ENCODE measurements at places on chromosomes 4 and X.

DNA sequence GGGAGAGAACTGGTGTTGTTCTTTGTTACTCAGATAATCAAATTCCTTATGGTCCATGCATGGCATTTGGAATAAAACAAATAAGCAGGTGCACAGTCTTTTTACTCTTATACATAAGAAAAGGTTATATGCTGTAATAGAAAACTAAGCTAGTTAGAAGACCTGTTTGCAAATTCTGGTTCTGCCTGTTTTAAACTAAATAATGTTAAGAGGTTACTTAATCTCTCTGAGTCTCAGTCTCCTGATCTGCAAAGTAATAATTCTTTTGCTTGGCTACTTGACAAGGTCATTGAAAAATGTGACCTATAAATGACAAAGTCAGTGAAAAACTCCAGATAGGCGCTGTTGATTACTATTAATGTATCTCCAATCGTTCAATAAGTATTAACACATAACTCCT, 42.5 kb upstream of the ANXA3 start:
- no peak for DNase-seq

GRCh38 chr4:54556587-54556986, 101.2 kb upstream of the KIT start:
- no peak for DNase-seq

GRCh38 chr4:89279385-89279784, 28.2 kb downstream of the GPRIN3 start:
- no peak for DNase-seq

DNA sequence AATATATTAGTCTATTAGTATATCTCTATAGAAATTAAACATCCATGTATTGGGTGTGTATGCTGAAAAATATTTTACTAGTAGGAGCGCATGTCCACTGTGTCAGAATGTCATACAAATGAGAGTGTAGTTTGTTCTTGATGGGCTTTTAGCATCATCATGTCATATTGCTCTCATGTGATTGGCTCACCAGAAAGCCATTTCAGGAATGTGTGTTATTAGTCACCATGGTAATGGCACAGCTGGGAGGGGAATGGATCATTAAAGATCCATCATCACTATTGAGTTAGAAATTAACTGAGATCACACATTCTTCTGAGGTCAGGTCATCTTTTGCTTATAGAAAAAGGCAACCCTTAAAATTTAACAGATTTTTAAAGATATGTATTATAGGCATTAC, 77.3 kb downstream of the PHEX start:
- DNase-seq = peak; percentile 41

GRCh38 chrX:70001269-70001668, 48.5 kb downstream of the AWAT2 start:
- DNase-seq = no peak

GRCh38 chrX:18833071-18833731, 125.8 kb downstream of the PPEF1 start:
- peak; percentile 8 for DNase-seq

DNA sequence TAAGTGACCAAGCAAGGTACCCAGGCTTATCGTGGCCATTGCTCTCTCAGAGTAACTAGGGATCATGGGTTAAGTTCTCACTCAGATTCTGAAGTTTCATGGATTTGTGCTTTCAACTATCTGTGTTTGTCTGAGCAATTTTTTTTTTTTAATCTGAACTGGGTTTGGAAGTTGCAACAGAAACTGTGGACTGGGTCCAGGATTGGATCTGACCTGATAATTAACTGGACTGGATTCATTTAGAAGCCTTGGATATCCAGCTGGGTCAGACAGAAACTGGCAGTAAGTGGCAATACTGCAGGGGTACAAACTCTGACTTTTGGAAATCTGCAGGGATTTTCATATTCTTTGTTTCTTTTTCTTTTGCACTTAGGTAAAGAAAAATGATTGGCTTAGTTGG, 38.7 kb upstream of the FGF2 start:
- no peak for DNase-seq

- DNase-seq = no peak
These were observed 200.8 kb downstream of the GRIA2 start for GRCh38 chr4:157421365-157421764.

GRCh38 chrX:50111742-50112141, 89.1 kb downstream of the AKAP4 start:
- no peak for DNase-seq

- DNase-seq = no peak
These were observed 121.5 kb upstream of the NR3C2 start for GRCh38 chr4:148563684-148564083.

DNA sequence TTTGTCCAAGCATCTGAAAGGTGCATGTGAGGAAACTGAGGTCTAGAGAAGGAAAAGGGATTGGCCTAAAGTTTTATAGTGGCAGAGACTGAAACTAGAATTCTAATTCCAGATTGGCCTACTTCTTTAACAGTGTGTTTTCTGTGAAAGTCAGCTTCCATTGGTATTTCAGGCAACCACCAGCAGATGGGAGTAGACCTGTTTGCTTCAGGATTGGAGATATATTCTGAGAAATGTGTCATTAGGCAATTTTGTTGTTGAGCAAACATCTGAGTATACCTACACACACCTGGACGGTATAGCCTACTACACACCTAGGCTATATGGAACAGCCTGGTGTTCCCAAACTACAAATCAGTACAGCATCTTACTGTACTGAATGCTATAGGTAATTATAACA, 207.3 kb upstream of the RADX start:
- DNase-seq = peak; percentile 15

DNA sequence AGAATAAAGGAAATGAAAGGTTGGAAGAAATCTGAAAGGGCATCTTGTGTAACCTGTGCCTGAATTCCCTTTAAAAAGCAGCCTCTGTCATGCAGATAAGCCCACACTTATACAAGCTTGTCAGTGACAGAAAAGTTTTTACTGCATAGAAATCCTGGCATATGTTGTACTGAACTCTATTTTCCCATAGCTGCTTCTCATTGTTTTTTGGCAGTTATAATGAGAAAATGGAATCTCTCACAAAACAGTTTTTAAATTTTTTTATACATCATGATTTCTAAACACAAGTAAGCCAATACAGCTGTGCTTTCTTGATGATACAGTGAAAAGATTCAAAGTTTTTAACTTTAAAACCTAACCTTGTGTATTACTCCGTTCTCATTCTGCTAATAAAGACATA, 511.4 kb upstream of the ARX start:
- no peak for DNase-seq

GRCh38 chrX:11059933-11060332, 51.2 kb upstream of the HCCS start:
- DNase-seq = peak; percentile 10

DNA sequence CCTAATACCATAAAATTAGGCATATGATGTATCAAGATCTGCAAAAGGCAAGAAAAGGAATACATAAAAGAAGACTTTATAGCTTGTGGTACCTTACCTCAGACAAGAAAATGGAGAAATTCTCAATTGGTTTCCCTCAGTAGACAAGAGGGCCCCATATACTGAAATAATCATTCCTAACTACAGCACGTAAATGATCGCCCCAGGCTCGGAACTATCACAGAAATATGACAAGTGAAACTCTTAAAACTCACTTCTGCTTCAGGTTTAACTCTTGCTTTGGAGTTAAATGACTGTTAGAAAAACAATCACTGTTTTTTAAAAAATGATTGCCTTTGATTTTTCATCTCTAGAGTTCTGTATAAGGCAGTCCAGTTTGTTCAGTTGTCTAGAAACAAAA, 38.6 kb upstream of the NAP1L5 start:
- DNase-seq = no peak

DNA sequence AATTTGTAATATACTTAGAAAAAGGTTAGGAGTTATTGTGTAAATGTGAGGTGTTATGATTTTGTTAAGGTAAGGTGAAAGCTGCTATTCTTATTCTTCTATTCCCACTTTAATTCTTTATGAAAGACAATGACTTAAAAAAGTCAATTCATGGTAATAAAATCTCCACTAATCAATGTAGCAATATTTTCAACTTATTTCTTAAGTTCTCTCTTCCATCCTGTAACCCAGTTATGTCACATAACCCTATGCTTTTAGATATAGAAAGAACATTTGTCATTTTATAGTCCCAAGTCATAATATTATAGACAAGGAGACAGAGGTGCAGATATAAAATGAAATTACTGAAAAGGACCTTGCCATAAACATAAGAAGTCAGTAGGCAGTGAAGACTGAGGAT, 157.9 kb upstream of the SLC7A11 start:
- DNase-seq = no peak

- DNase-seq = peak; percentile 32
These were observed 49.6 kb downstream of the MEPE start for GRCh38 chr4:87882321-87882720.

DNA sequence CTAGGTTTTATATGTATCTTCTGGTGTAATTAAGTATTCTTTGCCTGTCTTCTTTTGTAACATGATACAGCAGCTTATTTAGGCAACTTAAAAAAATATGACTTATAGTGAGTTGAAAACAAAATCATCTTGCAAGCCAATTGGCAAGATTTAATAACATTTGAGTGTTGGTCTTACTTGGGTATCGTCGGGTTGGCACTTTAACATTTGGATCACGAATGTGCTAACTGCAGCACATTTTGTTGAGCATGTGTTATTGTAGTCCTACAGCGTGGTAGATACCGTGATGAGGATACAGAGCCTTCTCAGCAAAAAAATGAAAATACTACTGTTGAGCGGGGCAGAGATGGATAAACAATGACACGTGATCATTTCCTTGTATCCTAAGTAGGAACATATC, 295.3 kb downstream of the ARHGAP10 start:
- no peak for DNase-seq

GRCh38 chr4:88341227-88342192, 37.1 kb upstream of the HERC6 start:
- peak; percentile 95 for DNase-seq

GRCh38 chr4:8744083-8744805, 127.4 kb downstream of the HMX1 start:
- DNase-seq = no peak
